ENCODE measurements at places on chromosomes 3 and 15.

GRCh38 chr3:48552111-48552951 lies 4.3 kb downstream of the PFKFB4 start:
- DNase-seq: no peak

DNA sequence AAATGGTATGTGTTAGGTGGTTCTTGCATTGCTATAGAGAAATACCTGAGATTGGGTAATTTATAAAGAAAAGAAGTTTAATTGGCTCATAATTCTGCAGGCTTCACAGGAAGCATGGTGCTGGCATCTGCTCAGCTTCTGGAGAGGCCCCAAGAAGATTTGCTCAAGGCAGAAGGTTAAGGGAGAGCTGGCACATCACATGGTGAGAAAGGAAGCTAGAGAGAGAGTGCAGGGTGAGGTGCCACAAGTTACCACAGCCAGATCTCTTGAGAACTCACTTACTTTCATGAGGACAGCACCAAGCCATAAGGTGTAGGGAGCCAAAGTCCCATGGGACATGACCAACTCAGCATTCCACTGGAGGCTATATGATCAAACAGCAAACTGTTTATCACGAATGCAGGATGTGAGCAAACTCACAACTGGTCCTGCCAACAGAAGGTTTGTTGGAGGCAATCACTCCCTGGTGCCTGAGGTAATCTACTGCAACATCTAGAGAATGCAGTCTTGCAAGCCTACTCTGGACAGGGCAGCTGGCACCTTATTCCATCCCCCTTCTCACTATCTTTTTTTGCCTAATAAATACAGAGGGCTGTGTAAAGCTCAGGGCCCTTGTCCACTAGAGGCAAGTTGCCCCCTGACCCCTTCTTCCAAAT lies 28.1 kb upstream of the CCR2 start:
- no peak for DNase-seq

GRCh38 chr3:190424478-190425439 lies 24.9 kb downstream of the TMEM207 start:
- peak; percentile 35 for DNase-seq

DNA sequence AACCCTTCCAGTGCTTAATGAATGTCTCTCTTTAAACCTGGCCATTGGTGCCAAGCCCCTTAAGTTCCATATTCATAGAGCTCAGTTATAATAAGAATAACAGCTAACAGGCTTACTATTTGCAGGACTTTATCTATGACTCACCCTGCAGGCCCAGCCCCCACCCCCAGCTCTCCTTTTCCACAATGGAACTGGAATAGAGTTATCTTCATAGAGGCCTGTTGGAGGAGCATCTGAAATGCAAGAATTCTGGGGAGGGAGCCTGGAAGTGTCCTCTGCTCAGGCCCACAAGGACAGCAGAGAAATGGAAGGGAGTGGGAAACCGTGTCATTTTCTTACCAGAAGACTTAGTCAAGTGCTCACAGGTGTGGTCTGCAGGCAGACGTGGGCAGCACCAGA lies 52.8 kb downstream of the SEMA5B start:
- DNase-seq: no peak

- DNase-seq: no peak
Measured at GRCh38 chr3:186588632-186589031, 18.1 kb downstream of the DNAJB11 start.

- DNase-seq: no peak
Measured at GRCh38 chr15:84151205-84151931, 84.2 kb upstream of the GOLGA6L4 start.

DNA sequence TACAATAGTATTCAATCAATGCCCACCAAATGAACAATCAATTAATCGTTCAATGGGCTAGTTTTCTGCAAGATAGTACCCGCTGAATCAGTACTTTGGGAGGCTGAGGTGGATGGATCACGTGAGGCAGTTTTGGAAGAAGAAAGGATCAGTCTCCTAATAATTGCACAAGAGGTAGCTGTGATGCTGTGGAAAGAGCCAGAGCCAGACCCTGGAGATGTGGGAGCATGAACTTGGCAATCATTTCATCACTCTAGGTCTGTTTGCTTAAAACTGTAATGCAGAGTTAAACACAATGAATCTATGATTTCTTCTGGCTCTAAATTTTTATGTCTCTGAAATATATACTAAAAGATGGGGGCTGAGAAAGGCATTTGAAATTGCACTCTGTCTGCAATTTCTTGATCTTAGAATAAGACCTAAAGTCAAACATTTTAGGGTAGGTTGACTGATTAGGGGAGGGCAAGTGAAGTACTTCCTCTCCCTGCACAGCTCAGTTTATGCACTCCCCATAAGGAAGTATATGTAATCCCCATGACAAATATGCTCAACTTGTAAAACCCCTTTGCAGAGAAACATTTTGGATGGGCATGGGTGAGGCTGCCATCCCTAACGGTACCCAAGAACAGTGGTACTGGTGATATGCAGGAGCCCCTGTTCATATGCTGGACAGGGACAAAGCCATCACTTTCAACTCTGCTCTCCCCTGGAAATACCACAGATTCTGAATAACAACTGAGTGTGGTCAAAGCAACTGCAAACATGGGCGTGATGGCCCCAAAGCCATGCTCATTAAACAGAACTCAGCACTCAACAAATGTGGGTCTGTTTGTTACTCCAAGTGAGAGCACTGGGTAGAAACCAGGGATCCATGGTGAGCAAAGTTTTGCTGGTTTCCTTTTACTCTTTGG lies 28.6 kb upstream of the SPATA12 start:
- no peak for DNase-seq

DNA sequence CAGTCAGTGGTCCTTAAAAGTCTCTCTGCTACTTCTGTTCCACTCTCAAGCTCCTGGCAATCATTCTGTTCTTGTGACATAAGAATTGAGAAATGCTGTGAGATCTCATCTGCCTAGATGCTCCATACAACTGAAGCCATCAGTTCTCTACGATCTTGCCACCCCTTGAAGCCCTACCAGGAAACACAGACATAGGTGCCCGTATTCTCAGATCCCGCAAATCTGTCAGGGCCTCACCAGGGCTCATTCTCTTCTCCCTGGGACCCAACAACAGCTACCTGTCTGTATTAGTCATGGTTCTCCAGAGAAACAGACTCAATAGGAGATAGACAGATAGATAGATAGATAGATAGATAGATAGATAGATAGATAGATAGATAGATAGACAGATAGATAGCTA lies 149.1 kb downstream of the UACA start:
- no peak for DNase-seq

DNA sequence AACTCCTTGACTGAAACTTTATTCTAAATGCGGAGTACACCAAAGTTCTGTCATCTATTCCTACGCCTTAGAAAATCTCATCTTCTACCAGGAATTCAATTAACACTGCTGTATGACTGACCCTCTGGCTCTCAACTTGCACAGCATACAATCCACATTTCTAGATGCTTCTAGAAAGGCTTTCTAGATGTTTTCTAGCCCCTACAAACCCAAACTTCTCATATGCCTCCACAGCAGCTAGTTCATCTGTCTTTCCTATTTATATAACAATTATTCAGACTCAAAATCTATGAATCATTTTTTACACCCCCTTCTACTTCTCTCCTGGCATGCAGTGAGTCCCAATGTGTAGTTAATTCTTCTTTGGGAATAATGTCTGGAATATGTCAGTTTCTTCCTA lies 13.2 kb downstream of the INO80 start:
- no peak for DNase-seq

GRCh38 chr3:169365993-169366915 lies 297.3 kb downstream of the MECOM start:
- DNase-seq: no peak

- DNase-seq: no peak
Measured at GRCh38 chr3:26381411-26381810, 241.2 kb upstream of the LRRC3B start.

DNA sequence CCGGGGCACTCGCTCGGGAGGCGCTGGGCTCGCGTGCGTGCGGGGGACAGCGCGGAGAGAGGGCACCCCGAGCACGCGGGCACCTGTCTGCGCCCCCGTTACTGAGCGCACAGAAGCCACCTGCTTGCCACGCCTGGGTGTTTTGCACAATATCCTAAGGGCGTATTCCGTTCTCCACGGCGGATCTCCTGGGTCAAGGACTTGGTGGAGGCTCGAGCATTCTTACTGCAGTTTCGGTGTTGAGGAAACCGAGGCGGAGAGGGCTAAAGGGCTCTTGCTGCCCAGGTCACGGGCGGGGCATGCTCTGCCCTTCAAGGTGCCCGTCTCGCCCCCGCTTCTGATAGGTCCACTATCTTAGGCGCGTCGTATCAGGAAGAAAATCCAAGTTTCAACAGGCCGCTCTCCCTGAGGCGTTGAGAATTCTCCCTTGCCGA lies 526 bp downstream of the GPD1L start:
- DNase-seq: no peak

GRCh38 chr3:47432673-47433072 lies 43.1 kb downstream of the SCAP start:
- no peak for DNase-seq

DNA sequence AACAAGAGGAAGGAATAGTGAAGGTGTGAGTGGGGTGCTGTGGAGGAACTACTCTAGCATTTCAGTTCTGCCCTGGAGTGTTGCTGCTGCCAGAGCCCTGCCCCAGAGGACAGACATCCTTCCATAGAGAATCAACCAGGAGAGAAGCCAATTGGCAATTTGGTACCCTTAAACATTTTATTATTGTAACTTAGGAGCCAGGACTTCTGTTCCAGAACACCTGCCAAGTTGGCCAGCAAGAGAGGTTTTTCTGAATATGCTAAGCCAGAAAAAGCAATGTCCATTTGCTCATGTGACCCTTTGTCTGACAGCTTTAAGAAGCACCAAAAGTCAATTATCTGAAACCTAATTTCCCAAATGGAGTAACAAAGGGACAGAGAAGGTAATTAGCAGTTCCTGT lies 264.9 kb downstream of the MEX3B start:
- no peak for DNase-seq

DNA sequence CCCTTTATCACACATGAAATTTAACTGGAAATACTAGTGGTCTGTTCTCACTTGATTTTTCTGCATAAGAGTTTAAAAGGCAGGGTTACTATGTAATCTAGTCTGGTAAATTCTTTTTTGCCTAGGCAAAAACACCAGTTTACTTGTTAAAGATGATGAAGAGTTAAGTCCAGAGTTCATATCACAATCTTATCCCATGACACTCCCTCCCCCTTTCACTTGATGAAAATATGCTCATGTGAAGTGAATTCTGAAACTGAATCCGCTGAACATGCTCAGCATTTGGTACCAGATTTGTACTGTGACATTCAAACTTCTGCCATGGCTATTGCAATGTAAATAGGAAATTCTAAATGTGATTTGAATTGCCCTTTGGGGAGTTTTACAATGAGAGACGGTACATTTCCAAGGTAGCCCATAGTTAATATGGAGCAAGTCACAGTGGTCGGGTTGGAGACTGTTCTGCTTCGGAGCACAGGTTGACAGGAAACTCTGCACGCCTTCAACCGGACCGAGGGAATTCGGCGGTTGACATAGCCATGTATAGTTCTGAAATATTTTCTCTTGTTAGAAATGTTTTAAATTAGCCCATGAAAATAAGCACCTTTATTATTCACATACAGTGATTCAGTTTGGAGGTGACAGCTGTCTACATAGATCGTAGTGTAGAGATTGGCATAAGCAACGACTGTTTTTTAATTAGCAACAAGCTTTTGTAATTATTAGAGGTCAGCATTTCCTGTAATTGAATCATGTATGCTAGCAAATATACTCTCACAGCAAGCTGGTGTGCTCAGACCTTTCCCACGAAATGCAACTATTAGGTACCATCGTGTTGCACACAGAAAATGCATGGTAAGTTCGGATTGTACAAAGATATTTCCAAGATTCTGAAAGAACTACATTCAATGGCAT lies 768.6 kb upstream of the GOLIM4 start:
- no peak for DNase-seq

DNA sequence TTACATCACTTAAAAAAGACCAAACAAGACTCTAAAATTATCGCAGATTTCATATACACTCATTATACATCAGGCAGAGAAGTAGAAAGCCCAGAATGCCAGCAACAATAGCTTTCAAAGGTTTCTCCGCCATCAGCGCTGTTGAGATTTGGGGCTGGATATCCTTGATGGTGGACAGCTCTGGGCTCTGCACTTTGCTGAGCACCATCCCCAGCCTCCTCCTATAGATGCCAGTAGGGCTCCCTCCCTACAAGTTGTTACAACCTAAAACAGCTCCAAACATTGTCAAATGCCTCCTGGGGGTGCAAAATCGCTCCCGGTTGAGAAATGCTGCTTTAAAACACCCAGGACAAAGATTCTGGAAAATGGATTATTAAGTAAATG lies 73.5 kb downstream of the ATP10A start:
- no peak for DNase-seq

- DNase-seq: no peak
Measured at GRCh38 chr15:101387574-101387973, 92.5 kb upstream of the SNRPA1 start.

GRCh38 chr3:138381413-138381901 lies 33.1 kb downstream of the MRAS start:
- DNase-seq: no peak

DNA sequence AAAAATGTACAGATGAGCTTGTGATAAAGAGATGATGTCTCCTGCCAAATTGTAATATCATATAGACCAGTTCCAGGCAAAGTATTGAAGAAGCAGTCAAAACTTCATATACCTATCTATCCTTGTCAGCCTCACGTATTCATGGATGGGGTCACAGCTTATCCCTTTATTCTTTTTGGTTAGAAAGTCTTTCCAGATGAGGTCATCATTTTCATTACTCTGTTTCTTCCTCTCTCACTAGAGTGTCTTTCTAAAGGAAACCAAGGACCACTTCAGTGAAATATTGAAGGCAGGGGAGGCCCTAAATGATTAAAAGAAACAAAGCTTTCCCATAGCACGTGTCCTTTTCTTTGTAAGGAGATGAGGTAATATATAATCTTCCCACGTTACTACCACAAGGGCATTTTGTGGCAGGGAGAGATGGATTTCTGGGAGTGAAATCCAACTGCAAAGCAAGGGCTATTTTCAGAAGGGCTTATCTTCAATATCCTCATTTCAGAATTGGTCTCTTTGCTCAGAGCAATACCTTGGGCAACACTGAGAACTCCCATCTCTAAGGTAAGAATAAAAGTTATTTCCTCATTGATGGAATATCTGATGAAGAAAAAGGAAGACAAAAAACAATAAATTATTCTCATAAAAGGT lies 260.2 kb downstream of the TIGIT start:
- DNase-seq: no peak

DNA sequence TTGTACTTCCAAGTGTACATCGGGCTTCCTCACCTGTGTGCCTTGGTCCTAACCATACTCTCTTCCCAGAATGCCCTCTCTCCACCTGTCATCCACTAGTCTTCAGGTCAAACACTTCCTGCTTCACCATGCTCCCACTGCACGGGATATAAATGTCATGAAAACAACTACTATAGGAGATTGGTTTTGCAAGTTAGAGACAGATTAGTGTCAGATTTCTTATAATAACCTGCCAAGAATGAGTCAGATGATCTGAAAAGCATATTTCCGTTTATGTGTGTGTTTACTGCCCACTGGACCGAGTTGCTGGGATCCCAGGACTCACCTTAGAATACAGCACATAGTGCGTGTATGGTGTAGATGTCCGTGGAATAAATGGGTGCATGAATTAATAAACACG lies 21.4 kb downstream of the PLA1A start:
- DNase-seq: no peak
